Mammary epithelial cell (primary cell): ENCODE measurements at places on chromosomes 12 and 14.

- no peak for DNase-seq
Measured at GRCh38 chr12:490260-490659, 30.5 kb downstream of the B4GALNT3 start.

DNA sequence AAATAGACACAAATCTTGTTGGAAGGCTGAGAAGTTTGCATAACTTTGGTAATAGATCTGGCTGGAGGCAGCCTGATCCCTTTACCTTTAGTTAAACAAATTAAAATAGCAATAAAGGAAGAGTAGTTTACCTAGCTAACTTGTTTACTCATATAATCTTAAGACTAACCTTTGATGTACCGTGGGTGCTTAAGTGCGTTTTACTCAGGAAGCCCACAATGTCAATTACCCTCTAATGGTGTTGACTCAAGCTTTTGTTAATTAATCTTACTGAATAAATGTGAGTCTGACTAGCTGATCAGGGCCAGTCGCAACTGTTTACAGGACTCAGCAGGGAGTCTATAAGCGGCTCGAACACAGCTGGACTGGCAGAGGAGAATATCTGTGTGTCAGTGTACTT lies 51.5 kb downstream of the FAR2 start:
- DNase-seq = no peak

DNA sequence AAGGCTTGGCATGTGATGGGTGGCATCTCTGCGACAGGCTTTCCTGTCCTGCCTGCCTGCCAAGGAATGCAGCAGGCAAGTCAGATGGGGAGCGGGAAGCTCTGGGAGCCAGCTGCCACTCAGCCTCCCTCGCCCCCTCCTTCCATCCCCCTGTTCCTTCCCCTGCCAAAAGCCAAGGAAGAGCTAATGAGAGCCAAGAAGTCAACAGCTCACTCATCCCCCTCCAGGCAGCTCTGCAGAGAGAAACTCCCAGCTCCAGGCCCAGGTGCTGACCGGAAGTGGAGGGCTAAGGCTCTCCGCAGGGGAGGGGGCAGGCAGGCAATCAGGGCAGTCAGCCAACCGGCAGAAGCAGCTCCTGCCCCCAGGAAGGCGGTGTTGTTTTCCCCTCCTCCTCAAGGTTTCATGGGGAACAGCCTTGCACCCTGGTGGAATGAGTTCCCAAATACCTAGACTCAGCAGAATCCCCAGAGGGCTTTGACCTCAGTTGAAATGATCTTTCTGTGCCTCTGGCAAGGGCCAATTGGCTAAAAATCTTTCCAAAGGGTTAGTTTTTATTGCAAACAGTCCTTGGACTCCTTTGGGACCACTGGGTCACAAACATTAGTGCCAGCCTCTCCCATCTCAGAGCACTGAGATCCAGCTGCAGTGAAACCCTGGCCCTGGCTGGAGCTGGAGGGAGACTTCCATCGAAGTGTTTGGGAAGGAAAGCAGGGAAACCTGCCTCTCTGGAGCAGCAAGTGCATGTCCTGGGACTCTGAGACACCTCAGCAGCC lies 349.1 kb downstream of the DPF3 start:
- DNase-seq = no peak

DNA sequence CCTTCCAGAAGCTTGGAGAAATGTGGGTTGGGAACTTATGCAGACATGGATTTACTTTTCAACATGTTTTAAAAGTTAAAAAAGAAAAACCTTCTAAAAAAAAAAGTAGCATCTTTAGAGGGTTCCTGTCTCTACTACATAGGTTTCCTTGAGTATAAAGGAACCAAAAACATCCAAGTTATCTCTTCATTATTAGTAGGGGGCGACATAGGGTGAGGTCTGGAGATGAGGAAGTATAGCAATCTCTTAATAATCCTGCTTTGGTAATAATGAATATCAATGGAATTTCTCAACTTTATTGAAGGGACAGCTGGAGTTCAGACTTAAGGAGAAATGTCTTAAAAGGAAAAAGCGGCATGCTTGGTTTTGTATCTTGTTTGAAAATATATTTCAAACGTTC lies 6.5 kb upstream of the PLXNC1 start:
- no peak for DNase-seq

DNA sequence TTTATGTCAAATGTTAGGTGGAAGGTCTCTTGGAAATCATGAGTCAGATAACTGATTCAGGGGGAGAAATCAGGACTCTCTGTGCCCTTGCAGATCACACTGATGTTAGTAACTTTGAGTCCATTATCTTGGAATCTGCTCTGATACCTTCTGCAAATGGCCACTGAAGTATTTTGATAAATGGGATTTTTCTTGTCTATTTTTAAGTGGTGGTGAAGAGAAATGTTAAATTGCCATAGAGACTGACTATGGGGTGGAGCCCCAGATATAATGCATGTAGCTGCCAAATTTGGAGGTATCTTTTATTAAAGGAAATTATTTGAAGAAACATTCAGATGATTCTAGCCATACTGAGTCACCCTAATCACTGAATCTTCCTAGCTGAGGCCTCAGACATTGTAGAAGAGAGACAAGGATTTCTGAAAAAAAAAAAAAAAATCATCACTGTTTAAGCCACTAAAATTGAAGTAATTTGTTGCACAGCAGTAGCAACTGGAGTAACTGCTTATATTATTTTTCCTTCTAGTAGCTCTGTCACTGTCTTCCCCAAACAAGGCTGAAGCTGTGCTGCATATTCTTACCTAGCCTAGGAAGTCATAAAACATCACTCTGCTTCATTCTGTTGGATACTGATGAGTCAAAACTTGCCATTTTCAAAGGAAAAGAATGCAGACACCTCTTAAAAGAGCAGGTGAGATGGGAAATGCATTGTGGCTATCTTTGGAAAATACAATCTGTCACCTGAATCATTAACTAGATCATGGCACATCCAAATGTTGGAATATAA lies 36.0 kb upstream of the CLEC14A start:
- no peak for DNase-seq

GRCh38 chr12:78210894-78211302 lies 380.2 kb downstream of the NAV3 start:
- peak; percentile 77 for DNase-seq

DNA sequence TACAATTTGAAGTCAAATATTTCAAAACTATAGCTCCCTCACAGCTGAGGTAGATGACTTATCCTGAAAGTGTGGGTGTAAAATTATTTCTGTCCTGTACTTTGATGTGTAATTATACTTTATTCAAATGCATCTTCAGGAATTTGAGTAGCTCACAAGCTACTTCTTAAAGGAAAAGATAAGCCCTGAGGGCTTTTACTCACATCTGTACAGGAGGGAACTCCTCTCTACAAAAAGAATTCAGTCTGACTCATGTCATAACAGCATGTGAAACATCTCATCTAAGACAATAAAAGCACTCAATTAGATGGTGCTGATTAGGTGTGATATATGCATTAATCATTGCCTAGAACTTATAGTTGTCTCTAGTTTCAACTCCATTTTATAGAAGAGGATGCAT lies 452.0 kb downstream of the PRKD1 start:
- DNase-seq = peak; percentile 20

DNA sequence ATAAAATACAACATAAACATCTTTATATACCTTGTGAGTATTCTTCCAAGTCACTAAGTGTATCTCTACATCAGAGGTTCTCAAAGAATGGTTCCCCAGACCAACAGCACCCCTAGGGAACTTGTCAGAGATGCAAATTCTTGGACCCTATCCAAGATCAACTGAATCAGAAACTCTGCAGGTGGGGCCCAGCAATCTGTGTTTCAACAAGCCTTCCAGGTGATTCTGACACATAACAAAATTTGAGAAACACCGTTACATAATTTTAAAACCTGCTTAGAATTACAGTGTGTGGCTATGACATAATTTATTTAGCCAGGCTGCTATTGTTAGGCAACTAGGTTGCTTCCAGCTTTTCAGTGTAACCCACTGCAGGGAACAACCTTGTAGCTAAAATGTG lies 49.8 kb downstream of the NTN4 start:
- DNase-seq = peak; percentile 92

- DNase-seq = peak; percentile 87
Measured at GRCh38 chr12:13347241-13348043, 150.9 kb downstream of the EMP1 start.

DNA sequence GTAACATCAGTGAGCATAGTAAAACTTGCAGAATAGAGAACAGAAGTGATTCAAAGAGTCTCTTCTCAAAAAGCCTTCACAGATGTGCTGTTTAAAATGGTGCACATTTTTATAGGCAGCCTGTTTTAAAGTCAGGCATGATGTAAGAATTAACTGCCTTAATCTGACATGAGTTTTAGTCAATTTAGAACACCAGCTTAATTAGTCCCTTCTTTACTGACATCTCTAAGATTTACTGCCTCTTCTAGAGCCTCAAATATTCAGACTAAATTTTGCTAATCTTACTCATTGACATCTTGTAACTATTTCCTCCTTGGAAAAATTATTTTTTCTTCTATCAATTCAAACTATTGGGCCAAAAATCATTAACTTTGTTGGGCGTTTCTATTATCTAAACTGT lies 782.5 kb downstream of the C12orf50 start:
- DNase-seq = no peak

DNA sequence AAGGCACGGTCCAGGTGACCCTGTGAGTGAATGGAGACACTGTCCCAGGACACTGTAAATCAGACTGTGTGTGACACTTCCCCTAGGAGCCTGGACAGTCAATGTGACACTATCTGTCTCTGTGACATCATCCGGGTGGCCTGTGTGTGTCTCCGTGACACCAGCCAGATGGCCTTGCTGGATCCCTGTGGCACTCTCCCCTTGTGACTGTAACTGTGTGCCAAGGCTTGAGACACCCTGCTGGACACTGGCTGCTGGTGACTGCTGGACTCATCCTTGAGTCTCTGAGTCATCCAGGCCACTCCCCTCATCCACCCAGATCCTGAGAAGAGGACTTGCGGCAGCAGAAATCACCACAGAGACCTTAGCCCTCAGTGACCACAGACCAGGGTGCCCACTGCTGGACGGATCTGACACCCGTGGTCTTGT lies 51.6 kb downstream of the MVK start:
- peak; percentile 11 for DNase-seq

GRCh38 chr14:65703996-65704395 lies 291.5 kb downstream of the FUT8 start:
- DNase-seq = no peak

- no peak for DNase-seq
Measured at GRCh38 chr14:63663428-63664341, 22.0 kb upstream of the WDR89 start.

GRCh38 chr12:3012786-3013185 lies 53.6 kb downstream of the TEAD4 start:
- no peak for DNase-seq

GRCh38 chr12:47079981-47080724 lies 394 bp upstream of the AMIGO2 start:
- DNase-seq = peak; percentile 70

- no peak for DNase-seq
Measured at GRCh38 chr14:80850197-80850814, 91.2 kb downstream of the CEP128 start.

GRCh38 chr12:52239767-52240166 lies 6.7 kb downstream of the KRT7 start:
- no peak for DNase-seq

GRCh38 chr14:54314365-54315104 lies 82.3 kb upstream of the CDKN3 start:
- DNase-seq = no peak

DNA sequence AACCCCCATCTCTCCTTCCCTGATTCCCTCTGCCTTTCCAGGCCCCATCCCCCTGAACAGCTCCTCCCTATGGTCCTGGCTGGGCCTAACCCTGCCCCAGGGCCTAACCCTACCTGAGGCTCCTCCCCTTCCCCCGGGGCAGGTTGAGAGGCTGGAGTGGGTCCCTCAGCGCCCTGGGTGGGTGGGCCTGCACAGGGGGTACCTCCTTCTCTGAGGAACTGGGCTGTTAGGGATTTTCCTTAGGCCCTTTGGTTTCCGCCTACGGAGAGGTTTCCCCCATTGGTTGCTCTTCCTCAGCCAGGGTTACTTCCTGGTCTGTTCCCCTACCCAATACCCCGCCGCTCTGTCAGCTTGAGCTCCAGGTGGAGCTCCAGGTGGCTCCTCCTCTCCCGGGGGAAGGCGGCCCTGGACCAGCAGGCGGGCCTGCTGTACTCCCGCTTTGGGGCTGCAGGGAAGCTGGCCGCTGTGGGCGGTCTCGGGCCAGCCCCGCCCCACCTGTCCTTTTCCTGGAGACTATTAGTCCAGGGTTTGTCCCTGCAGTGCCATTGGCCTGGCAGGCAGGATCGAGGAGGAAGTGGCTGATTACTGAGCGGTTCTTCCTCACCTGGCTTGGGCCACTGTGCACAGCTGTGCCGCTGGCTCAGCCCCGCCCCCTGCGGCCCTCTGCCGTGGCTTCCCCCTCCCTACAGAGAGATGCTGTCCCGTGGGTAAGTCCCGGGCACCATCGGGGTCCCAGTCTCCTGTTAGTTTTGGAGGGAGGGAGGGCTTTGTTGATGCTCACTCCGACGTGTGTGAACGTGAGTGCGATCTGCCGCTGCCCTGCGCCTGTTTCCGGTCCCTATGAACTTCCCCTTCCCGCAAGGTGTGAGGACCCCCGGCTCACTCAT lies 2.5 kb downstream of the C12orf57 start:
- DNase-seq = peak; percentile 97

DNA sequence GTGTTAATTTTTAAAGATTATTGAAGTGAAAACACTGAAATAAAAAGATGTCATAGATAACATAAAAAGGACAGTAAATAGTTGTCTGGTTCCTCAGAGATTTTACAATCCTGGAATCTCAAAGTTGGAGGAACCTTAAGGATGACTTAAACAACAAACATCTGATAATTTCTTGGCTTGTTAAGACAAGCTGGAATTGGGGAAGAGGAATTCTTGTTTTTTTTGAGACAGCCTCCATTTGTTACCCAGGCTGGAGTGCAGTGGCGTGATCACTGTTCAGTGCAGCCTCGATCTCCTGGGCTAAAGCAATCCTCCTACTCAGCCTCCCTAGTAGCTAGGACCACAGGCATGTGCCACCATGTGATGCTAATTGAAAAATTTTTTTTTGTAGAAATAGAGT lies 2.3 kb downstream of the ZNF410 start:
- peak; percentile 64 for DNase-seq

- no peak for DNase-seq
Measured at GRCh38 chr12:98970950-98971349, 325.9 kb downstream of the APAF1 start.

DNA sequence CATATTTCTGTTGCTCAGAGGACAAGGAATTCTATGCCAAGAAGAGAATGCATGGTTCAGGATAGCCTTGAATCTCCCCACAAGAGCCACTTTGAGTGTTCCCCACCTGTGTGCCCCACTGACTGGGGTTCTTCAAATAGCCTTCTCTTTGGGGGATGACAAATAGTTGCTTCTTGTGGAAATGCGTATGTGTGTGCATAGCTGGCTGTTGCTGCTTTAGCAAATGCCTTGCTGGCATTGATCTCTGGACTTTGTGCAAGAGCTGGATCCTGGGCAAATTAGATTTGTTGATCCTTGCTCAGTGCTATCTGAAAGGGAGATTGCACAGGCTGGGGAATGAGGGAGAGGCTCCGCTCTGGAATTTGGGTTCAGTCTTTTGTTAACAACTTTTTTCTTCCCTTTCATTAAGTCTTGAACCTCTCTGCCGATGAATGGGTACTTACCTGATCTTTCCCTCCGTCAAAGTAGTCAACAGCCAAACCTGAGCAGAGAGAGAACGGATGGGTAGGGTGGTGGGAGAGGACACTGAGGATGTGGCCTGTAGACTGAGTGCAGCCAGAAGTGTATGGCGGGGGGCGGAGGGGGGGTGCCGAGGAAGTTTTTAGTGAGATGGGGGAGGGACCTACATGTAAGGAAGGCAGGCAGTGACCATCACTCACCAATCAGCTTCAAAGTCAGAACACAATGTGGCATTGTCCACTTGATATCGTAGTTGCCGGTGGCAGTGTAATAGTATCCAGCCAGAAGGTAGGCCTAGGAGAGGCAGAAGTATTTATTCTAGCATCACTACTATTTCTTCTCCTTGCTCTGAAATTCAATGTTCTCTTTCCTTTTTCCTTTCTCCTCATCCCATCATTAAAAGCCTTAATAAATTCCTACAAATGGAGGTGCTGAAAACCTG lies 10.7 kb downstream of the EMG1 start:
- DNase-seq = no peak
